Endodermal cell (in vitro differentiated cells): ENCODE measurements at places on chromosomes 5 and 9. TPM values are rescaled to one million over a fixed set of nuclear protein-coding genes. Genes with fewer than 3 reads are reported as not detected.

GRXCR2 gene
- total RNA-seq, result not detected in 3 replicates

SLC46A2 gene
- not detected in 2 replicates for total RNA-seq

SPATA31D1 gene
- not detected in 2 replicates for total RNA-seq

WDR55 gene
- total RNA-seq, result 20.0 and 20.4 TPM in 2 replicates

OTULINL gene
- total RNA-seq, result 6.2 and 6.7 TPM in 2 replicates

C5orf34 gene
- 9.0 to 13.0 TPM (median 10.3 TPM) in 3 replicates for total RNA-seq

IPO11 gene
- 55.8 and 56.5 TPM in 2 replicates for total RNA-seq

AFAP1L1 gene
- total RNA-seq, result 0.79 and 0.93 TPM in 2 replicates

NIPBL gene
- 63.3 to 77.3 TPM (median 64.4 TPM) in 3 replicates for total RNA-seq

BHMT2 gene
- not detected in 3 replicates for total RNA-seq

C1QTNF3 gene
- 2.1 to 7.2 TPM (median 6.3 TPM) in 3 replicates for total RNA-seq

FOXD4L3 gene
- not detected in 3 replicates for total RNA-seq

LRRC19 gene
- not detected in 3 replicates for total RNA-seq

TEK gene
- 2.4 and 3.1 TPM in 2 replicates for total RNA-seq

PPP3R2 gene
- not detected in 3 replicates for total RNA-seq

TRIM36 gene
- total RNA-seq, result 13.3 to 36.5 TPM (median 15.9 TPM) in 3 replicates

SPATA31A3 gene
- not detected in 2 replicates for total RNA-seq

TMC1 gene
- total RNA-seq, result 0.05 and 0.09 TPM in 2 replicates

GARIN3 gene
- not detected in 2 replicates for total RNA-seq

PRSS3 gene
- total RNA-seq, result not detected in 2 replicates

C9orf153 gene
- total RNA-seq, result 0.37 and 0.38 TPM in 2 replicates

IL3 gene
- not detected in 2 replicates for total RNA-seq

BTNL3 gene
- not detected in 2 replicates for total RNA-seq

PCDHB3 gene
- 14.8 and 17.7 TPM in 2 replicates for total RNA-seq

ORM2 gene
- 0.56 and 0.59 TPM in 2 replicates for total RNA-seq

KLHL3 gene
- 19.4 to 42.8 TPM (median 19.4 TPM) in 3 replicates for total RNA-seq
